ENCODE measurements at places on chromosomes 3 and 15. TPM values are rescaled to one million over a fixed set of nuclear protein-coding genes. Genes with fewer than 3 reads are reported as not detected.

The CCR3 gene
- total RNA-seq = 1.5 TPM

The GALK2 gene
- 19.1 TPM for total RNA-seq

The C3orf22 gene
- total RNA-seq = not detected

The ARPIN gene
- 0.23 TPM for total RNA-seq

The MYD88 gene
- 60.5 TPM for total RNA-seq

The ANKUB1 gene
- not detected for total RNA-seq

The SKOR1 gene
- 2.9 TPM for total RNA-seq

- no peak for DNase-seq
Measured at GRCh38 chr3:41683666-41684350, 278.1 kb downstream of the ULK4 start.

- no peak for DNase-seq
Measured at GRCh38 chr3:2923390-2923789, 186.8 kb downstream of the IL5RA start.

DNA sequence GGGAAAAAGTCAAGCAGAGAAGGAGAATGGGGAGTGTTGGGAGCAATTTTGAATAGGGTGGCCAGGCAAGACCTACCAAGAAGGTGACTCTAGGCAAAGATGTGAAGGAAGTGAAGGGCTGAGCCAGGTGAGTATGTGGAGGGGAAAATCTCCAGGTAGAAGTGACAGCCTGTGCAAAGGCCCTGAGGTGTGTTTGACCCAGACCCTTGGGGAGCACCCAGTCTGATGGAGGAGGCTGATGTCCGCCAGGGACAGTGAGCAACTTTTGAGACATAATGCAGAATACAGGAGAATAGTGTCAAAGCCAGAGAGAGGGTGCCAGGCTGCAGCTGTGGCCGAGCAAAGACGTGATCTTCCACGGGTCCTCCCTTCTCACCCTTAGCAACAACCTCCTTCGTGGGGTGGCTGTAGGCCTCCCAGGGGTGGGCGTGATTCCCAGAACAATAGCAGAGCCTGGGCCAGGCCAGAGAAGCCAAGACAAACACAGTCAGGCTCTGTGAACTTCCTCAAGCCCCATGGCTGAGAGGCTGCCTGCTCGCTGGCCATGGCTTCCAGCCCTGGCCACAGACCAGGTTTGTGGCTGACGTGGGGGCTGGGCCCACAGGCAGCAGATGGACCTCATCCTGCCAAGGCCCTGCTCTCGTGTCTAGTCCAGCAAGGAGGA lies 58.1 kb downstream of the SLC6A6 start:
- no peak for DNase-seq

DNA sequence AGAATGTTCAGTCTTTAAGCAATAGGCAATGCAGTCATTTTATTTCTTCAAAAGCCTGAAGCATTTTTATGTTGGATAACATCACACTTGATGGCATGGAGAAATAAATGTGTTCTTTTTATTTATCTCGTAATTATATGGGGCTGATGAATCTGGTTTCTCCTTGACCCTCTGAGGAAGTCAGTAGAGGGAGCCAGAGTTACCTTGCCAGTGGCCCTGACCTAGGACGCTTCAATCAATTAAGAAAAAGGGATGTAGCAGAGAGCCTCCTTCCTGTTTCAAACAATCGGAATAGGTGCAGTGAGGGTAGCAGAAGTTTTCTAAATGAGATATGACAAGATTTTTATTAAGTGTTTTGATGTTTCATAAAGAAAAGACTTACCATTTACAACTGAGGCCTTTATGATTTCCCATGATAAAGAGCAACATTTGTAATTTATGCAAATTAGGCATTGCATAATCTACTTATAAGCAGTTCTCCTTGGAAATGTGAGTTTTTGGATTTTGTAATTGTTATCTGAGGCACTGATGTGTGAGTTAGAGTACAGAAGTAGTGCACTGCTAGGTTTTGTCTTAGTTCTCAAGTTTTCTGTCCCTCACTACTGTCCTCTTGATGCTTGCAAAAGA lies 129.1 kb downstream of the RAP2B start:
- DNase-seq = peak; percentile 56

DNA sequence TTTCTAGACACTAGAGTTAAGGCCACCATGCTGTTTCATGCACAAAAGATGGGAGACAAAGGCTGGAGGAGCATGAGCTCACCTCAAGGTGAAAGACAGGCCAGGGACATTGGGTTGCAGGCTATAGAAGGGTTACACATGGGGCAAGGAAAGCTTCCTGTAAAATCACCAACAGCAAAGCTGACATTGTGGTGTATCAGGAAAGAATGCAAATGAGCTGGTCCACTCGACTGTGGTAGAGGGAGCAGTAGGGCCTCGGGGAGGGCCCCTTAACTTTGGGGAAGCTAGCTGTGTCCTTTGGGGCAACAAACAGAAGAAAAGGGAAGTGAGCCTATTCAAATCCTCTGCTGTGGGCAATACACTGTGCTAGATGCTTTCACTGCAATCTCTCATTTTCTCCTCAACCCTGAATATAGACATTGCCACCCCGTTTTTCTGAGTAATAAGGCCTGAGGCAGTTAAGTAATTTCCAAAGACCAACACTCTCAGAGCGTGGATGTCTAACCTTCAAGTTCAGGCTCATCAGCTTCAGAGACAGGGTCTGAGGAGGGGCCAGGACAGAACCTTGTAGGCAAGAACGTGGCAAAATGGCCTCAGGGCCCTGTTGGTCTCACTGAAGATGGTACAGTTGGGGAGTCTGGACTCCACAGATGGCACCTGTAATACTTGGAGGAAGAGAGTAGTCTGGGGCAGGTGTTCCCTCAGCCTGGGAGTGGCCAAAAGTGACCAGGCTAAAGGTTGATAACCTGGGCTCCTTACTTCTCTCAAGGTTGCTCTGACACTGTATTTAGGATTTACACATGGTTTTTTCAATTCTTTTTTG lies 24.1 kb downstream of the CX3CR1 start:
- no peak for DNase-seq

DNA sequence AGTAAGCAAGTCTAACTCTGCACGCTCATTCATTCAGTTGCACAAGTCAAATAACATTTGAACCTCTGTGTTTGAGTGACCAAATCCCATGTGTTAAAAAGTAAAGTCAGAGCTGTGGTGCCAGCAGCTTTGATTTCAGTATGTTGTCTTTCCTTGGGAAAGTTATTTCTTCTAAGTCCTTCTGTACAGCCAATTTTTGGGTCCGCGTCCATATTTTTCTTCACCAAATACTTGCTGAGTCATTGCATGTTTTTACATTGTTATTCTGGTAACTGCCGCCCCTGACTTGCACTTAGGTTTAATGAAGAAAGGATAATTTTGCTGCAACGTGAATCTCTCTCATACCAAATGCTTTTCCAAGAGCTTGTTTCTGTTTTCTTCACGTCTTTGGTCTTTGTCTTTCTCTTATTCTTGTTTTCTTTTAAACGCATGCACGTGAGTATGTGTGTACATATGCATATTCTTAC lies 56.7 kb downstream of the PLS1 start:
- no peak for DNase-seq

DNA sequence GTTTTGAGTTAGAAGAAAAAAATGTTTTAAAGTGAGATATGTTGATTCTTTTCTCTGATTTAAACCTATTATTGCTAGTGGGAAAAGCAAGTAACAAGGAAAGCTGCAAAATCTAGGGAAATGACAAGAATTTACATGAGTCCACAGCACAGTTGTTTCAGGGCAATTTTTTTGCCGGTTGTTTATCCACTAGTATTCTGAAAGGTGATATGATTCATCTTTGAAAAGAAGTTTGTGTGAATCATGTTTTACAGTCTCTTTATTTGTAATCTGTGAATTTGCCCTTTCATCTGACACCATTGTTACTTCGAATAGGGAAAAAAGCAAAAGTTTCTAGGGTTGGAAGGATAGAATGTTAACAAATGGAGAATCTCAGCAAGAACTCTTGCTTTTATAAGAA lies 894.7 kb downstream of the OTOL1 start:
- DNase-seq = no peak

DNA sequence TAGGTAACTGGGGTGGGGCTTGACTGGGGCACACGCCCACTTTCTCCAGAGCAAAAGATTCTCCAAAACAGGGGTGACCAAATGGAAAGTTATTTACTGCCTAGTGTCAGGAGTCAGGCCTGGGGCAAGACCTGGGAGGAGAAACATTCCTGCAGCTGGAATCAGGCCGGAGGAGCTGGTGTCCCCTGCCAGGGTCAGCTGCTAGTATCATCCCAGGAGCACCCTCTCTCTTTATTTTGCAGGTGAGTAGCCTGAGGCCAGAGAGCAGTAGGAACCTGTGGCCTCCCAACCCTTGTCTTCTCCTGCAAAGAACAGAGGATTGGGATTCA lies 32.9 kb downstream of the DNAJB8 start:
- no peak for DNase-seq

- DNase-seq = no peak
Measured at GRCh38 chr15:81473177-81473576, 99.2 kb upstream of the TMC3 start.

DNA sequence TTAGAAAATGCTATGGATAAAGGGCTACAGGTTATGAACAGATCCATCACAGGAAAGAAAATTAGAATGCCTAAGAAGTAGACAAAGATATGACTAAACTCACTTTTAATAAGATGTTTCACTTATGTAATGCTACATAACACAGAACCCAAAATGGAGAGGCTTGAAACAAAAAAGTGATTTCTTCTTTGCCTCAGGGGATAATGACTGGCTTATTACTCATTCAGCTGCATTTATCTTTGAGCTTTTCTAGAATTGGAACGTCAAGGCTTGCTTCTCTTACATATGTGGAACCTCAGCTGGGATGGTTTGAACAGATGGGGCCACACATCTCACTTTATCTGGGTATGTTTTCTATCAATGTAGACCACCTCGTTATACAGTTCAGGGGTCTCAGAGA lies 120.6 kb upstream of the EPHA3 start:
- DNase-seq = no peak

GRCh38 chr3:117669774-117670173 lies 960.2 kb downstream of the TUSC7 start:
- no peak for DNase-seq

DNA sequence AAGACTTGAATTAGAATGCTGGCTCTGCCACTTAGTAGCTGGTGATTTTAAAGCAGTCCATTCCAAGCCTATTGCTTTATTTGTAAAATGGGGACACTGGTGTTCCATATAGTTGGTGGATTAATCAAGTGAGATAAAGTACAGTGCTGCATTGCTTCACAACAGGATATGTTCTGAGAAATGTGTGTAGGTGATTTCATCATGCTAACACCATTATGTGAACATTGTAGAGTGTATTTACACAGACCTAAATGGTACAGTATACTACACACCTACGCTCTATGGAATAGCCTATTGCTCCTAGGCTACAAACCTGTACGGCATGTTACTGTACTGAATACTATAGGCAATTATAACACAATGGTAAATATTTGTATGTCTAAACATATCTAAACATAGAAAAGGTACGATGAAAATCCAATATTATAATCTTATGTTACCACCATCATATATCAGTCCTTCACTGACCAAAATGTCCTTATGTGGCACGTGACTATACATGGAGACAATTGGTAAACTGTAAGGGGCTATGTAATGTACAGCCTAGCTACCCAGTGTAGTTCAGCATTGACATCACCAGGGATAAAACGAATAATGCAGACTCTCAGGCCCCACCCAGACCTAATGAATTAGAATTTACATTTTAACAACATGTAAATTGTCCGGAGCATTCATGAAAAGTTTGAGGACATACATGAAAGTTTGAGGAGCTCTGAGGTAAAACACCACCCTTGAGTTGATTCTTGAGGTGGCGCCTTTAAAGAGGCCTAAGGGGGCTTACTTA lies 121.4 kb upstream of the BFSP2 start:
- no peak for DNase-seq

DNA sequence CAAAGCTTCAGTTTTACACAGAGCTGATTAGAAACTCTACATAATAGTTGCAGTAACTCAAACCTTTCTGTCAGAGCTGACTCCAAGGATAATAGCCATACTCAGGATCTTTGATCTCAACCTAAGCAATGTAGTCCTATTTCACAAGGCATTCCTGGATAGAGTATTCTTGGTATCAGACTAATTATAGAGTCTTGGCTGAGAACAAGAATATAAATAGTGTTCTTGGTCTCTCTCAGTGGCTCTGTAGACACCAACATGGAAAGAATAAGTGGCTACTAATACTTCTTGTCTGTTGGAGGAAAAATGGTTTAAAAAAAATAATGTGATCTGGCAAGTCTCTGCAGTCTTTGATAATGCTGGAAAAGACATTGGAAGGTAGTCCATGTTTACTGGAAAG lies 55.7 kb downstream of the RIOX2 start:
- no peak for DNase-seq

- DNase-seq = no peak
Measured at GRCh38 chr3:13484851-13485590, 4.9 kb downstream of the HDAC11 start.

DNA sequence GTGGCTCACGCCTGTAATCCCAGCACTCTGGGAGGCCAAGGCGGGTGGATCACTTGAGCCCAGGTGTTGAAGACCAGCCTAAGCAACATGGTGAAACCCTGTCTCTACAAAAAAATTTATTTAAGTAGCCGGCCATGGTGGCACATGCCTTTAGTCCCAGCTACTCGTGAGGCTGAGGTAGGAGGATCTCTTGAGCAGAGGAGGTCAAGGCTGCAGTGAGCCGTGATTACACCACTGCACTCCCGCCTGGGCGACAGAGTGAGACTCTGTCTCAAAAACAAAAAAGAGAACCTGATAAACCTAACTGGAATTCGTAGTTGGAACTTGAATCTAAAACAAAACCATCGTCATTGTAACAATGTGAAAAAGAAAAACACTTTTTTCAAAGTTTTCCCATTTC lies 57.1 kb downstream of the TCAIM start:
- DNase-seq = no peak

- no peak for DNase-seq
Measured at GRCh38 chr3:73018298-73018697, 21.7 kb downstream of the PPP4R2 start.

DNA sequence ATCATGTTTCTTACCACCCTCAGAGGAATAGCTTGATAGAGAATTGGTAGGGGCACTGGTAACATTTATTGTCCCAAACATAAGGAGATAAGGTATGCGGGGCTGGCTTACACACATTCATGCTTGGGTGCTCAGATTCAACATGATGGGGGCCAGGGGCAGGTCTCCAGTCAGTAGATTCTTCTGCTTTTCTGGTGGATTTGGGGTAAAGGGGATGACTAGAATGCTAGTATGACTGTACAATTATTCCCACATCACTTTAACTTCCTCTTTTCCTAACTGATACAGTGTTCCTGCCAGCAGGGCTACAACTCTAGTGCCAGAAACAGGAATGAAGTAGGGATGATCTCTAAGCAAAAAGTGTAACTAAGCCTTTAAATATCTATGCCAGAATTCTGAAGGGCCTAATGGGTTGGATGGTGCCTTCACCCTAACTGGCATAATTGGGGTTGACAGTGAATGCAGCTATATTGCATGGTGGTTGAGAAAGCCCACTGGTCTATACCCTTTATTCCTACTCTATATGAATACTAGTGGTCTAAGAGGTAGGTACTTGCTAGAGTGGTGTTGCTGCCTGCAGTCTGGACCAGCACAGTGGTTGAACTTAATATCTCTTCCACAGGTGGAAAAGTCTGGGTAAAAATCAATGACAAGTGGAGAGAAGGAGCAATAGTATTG lies 117.4 kb downstream of the IL12A start:
- DNase-seq = no peak
